ENCODE measurements at places on chromosomes 2 and 18. TPM values are rescaled to one million over a fixed set of nuclear protein-coding genes. Genes with fewer than 3 reads are reported as not detected.

DYSF gene
- total RNA-seq: 3.5 TPM

IL37 gene
- total RNA-seq: 0.28 TPM

TXNDC2 gene
- 0.17 TPM for total RNA-seq

FIGN gene
- 6.6 TPM for total RNA-seq

TMEM169 gene
- total RNA-seq: 18.5 TPM

MYCN gene
- 8.7 TPM for total RNA-seq

HOXD10 gene
- total RNA-seq: not detected
